ENCODE measurements at places on chromosomes 7 and 10.

DNA sequence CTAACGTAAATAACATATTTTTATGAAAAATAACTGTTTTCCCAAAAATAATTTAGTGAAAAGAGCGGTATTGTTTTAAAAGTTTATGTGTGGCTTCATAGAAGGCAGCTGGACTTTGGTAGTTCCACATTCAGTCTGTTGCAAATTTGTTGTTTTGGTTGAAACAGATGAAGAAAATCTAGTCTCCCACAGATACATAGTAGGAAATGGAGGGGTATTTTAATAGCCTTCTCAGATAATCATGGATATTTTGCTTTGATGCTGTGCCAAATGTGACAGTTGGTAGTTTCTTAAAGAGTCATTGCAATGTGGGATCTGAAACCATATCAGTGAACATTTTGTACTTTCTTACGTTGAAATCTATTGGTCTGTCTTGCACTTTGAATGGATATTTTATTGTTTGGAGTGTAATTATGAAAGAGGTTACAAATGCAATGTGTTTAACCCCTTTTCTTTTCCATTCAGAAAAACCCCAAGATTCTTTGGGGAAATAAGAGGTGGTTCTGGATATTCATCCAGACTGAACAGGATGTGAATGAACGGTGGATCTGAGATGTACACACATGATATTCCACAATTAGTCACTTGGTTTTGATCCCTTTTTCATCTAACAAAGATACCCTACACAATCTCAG, 10.4 kb downstream of the ZNF365 start:
- DNase-seq = no peak

DNA sequence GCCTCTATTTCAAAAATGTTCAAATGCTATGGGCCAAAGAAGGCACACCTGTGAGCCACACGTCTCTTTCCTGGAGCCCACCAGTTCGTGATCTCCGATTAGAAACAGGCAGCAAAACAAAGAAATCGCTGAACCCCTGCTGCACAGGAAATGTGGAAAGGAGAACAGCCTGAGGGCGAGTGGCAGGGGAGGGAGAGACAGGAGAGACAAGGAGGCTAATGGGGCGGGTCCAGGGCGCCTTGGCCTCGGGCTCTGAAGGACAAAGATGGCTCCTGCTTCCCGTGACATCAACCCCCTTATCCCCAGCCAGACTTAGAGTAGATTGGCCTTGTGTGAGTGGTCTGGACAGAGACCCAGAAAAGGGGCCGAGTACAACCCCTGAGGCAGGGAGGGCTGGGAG, 62.4 kb upstream of the DOCK1 start:
- no peak for DNase-seq

DNA sequence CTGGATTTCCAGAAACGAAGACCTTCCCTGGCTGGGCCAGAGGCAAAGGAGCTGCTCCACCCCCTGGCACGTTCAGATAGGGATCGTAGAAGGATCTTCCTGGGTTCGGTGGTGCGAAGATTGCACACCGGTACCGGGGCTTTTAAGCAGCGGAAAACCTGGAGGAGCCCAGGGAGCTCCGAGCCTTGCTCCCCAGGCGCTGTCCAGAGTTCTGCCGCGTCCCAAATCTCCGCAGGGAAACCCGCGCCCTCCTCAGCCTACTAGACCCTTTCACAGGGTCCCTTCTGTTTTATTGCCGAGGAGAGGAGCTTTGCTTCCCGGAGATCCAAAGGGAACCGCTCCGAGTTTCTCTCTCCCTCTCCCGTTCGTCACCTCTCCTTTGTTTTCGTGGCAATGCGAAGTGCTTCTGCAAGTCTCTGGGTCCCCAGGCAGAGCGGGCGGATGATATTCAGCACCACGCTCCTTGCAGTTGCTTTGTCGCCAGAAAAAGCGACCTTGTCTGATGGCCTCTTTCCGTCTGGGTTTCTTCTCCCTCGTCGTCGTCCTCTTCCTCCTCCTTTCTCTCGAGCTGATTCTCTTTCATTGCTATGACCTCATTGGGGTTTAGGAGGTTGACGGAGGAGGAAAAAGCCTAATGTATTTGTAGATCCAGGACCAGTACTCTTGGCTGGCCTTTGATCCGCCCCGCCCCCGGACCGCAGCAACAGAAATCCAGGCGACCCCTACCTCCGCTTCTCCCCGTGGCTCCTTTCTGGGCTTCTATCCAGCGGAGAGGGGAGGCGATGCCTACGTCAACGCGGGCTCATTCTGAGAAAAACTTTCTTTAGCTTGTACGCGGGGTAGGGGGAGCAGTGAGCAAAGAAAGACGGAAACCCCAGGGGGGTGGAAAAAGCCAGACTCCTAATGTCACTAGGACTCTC, at the start of gene TMEM196:
Gene TMEM196, minus strand, starts transcription at position 777 of the 920 bp plus-strand sequence. CDS start 921 bp downstream, outside the sequence.
- peak; percentile 27 for DNase-seq

- no peak for DNase-seq
These were observed 362.7 kb downstream of the GLRX3 start for GRCh38 chr10:130498934-130499333.

DNA sequence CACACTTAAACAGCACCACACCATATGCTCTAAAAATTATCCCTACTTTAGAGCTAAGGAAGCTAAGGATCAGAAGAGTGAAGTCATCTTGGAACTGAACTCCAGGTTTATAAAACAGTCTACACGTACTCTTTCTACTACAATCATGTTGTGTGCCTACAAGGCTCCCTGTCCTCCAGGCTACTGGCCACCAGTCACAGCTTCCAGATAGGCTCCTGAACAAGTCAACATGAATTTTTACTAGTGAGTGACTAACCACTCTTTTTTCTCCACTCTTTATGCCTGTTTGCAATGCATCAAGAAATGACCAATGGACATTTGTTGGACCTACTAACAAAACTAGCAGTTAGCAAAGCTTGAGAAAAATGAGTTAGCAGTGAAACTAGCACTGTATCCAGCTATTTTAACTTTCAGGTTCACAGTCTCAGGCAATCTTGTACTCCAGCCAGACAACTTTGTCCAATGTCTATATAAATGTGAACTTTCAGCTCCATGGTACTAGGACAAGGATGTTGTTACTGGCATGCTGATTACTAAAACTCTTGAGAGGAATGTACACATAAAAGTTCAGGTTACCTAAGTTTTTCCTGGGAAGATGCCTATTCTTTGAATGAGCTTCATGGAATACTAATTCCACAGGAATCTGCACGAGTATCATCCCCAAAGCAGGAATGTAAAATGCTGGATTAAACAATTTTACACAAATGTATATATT, 180.0 kb downstream of the BTAF1 start:
- DNase-seq = peak; percentile 49

- peak; percentile 58 for DNase-seq
These were observed 3.6 kb downstream of the ZSCAN21 start for GRCh38 chr7:100053215-100053614.

Data from muscle of back (tissue), 13 donors.